ENCODE measurements at places on chromosomes 6 and 20.

- no peak for DNase-seq
These were observed 62.3 kb upstream of the SNX9 start for GRCh38 chr6:157760589-157761330.

DNA sequence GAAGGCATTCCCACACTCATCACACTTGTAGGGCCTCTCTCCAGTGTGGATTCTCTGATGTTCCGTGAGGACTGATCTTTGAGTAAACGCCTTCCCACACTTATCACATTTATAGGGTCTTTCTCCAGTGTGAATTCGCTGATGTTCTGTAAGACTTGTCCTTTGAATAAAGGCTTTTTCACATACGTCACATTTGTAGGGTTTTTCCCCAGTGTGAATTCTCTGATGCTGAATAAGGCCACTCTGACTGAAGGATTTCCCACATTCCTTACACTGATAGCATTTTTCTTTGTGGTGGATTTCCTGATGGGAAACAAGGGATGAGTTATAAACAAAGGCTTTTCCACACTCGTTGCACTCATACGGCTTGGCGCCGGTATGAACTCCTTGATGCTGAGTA, 8.9 kb downstream of the ZSCAN12 start:
- DNase-seq: no peak

DNA sequence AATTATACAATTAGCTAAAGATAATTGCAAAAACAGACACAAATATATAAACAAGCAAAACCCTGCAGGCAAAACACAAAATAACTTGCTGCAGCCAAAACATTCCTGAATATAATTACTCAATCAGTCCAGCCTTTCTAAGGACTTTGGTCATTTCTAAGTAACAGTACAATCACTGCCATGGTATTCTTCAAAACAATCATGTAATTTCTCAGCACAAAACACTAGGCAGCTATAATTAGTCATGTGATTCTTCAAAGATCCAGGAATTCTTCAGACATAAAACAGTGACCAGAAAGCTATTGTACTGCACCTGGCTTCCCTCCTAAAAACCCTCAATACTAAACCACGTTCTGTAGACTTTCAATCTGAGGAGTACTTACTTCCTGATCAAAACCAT, 881.1 kb downstream of the EPHA7 start:
- no peak for DNase-seq

- no peak for DNase-seq
These were observed 4.0 kb downstream of the SOX18 start for GRCh38 chr20:64045346-64046011.

- no peak for DNase-seq
These were observed 45.3 kb upstream of the DSN1 start for GRCh38 chr20:36818861-36819260.
